Bronchial epithelial cell (primary cell): ENCODE measurements at places on chromosomes 7 and 10.
A peak's percentile ranks its signal among the peaks of the same experiment; 100 is the strongest.

DNA sequence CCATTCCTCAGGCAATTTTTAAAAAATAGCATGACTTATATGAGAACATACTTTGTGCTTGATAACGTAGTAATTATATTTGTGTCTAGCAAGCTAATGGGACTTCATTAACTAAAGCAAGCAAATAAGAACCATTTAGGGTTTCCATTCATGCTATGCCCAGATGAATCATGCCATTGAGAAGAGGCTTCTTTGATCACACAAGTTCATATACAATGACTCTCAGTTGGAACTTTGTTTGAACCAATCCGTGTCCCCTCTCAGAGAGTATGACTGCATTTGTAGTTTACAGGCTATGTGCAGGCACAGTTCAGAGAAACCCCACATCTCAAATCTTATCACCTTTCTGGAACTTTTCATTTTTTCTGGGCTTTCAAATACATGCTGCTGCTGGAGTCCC, 614.2 kb downstream of the KCNMA1 start:
- no peak for DNase-seq

GRCh38 chr7:84256571-84256971, 62.0 kb upstream of the SEMA3A start:
- no peak for DNase-seq

- DNase-seq, result no peak
Observed at GRCh38 chr10:84822931-84823630, 494.7 kb downstream of the CCSER2 start.

- DNase-seq, result peak; percentile 70
Observed at GRCh38 chr7:76108540-76109233, 60.8 kb downstream of the MDH2 start.

- no peak for DNase-seq
Observed at GRCh38 chr10:133364645-133365431, 7.0 kb upstream of the FUOM start.

DNA sequence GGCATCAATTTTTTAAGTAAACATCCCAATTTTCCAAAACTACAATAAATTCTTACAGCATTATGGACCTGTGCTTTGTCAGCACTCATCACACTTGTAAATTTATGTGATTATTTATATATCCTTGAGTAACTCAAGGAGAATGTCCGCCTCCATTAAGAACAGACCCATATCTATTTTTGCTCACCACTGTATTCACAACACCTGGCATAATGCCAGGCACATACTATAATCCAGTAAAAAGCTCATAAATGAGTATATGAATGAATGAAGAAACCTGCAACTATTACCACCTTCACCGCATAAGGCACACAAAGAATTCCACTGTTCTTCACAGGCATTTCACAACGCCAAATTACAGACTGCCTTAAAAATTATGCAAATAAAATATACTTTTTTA, 46.9 kb downstream of the MINDY3 start:
- no peak for DNase-seq

DNA sequence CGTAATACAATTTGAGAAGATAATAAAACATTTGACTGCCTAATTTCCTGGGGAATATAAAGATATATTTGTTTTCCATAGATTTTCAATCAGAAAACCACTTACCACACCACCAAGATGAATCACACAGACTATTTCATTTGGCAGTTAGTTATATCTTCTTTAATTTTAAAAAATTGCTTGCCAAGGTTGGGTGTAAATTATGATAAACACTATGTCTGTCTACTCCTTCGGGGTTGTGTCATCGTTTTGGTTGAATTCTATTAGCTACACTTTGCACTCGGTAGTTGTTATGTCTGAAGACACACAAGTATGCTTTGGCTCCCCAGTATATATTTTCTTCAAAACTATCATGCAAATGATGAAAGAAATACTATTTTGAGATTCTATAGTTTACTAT, 594.8 kb upstream of the SEMA3D start:
- no peak for DNase-seq

GRCh38 chr10:97336942-97337831, 2.7 kb upstream of the FRAT2 start:
- peak; percentile 72 for DNase-seq

DNA sequence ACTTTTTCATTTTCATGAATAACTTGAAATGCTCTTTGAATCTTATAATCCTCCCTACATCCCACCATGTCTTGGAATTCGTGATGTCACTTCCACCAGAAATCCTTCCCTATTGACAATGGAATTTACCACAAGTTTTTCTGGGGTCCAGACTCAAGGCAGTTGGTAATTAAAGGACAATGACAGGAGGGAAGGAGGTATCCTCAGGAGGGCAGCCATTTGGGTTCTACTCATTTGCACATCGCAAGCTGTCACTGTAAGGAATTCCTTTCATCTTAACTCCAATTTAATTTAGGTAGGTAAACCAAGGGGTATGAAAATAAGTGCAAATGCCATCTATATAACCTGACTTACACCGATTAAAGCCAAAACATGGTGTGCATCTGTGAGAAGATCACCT, 21.9 kb downstream of the LRRC17 start:
- DNase-seq, result no peak

GRCh38 chr10:133100706-133101415, 13.1 kb downstream of the ADGRA1 start:
- DNase-seq, result no peak

DNA sequence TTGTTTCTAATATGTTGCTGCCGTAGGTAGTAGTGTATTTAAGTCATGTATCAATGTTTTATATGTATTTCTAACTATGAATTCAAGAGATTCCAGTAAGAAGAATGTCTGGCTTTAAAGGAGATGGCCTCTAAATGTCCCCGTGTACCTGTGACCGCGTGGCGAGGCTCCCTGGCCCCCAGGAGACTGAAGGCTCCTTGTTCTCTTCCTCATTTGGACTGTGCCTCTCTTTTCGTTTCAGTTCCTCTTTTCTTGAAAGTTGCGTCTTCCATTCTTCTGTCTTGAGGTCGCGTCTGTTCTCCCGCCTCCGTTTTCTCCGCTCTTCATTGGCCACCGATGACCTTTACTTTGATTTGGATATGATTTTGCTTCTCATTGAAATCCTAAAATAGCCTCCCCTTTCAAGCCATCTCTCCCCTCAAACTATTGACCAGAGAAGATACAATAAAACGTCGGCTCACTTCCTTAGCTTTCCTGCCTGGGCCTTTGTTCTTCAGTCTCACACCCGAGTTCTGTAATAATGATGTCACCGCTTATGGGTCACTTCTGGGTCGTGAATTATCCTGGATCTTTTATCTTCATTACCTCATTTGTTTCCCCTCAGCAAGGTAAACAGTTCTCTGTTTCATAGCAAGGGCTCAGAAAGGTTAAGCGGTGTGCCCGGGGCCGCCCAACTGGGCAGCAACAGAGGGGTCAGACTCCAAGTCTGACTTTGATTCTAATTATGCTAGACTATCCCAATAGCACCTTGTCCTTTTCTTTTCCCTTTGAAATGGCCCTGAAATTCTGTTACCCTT, 28.7 kb downstream of the WIPI2 start:
- no peak for DNase-seq

GRCh38 chr10:69801094-69801433, 642 bp upstream of the COL13A1 start:
- DNase-seq, result peak; percentile 61

- DNase-seq, result no peak
Observed at GRCh38 chr7:27602766-27603165, 59.9 kb downstream of the HIBADH start.

GRCh38 chr7:400901-401485, 111.0 kb downstream of the FOXL3 start:
- DNase-seq, result no peak

DNA sequence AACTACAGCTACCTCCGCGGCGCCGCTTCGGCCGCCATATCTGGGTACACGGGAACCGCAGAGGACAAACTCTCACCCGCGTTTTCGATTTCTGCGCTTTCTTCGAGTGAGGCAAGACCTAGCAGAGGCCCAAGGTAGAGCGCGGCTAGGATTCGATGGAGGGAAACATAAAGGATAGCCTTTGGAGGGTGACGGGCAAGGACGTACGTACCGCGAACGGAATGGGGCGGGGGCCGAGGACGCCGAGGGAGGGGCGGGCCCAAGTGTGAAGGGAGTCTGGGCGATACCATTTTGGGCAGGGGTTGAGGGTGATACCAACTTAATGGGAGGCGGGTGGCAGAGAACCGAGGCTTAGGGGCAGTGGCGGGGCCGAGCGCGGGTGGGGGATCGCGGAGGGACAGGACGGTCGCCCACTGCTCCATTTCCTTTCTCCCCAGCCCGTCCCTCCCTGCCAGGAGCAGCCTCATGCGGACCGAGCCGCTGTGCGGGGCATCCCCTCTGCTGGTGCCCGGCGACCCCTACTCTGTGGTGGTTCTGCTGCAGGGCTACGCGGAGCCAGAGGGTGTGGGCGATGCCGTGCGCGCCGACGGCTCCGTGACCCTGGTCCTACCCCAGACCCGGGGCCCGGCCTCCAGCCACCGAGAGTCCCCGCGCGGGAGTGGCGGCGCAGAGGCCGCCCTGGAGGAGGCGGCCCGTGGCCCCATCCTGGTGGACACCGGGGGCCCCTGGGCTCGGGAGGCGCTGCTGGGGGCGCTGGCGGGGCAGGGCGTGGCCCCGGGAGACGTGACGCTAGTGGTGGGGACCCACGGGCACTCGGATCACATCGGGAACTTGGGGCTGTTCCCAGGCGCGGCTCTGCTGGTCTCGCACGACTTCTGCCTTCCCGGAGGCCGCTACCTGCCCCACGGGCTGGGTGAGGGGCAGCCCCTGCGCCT, at the start of gene MBLAC1:
TSS of gene MBLAC1 (plus strand) at position 37 of the 935 bp plus-strand sequence. CDS start at position 466, 429 bp downstream.
- DNase-seq, result peak; percentile 64

DNA sequence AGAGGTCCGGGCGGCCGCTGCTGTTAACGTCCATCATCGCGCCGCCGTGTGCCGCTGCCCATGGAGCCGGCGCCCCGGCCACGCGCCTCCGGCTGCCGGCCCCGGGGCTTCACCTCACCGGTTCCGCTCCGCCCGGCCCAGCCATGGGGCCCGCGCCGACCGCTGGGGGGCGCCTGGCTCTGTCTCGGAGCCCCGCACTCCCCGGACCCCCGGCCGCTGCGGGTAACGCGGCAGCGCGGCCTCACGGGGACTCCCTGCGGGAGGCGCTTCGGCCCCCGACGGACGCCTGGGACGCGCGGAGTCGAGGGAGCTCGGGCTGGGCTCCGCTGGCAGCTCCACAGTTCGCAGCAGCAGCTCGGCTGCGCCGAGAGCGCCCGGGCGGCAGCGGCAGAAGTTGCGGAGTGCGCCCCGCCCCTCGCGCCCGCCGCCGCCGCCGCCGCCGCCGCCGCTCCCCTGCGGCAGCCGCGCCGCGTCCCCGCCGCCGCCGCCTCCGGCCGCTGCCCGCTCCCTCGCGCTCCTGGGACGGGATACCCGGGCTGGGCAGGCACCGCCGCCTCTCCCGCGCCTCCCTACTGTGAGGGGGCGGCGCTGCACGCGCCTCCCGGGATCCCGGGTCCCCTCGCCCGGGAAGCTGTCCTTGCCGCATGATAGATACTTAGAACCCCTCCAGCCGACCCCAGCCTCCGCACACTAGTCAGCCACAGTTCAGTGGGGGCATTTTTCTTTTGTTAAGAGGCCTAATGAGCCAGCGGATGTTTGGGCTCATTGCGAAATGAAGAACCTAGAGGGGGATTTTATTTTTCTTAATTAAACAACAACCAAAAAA, at the start of gene HTR7:
TSS of gene HTR7 (minus strand) at position 405 of the 826 bp plus-strand sequence. CDS start at position 37, 368 bp downstream.
- no peak for DNase-seq

- DNase-seq, result no peak
Observed at GRCh38 chr7:92797284-92797683, 39.1 kb downstream of the CDK6 start.

DNA sequence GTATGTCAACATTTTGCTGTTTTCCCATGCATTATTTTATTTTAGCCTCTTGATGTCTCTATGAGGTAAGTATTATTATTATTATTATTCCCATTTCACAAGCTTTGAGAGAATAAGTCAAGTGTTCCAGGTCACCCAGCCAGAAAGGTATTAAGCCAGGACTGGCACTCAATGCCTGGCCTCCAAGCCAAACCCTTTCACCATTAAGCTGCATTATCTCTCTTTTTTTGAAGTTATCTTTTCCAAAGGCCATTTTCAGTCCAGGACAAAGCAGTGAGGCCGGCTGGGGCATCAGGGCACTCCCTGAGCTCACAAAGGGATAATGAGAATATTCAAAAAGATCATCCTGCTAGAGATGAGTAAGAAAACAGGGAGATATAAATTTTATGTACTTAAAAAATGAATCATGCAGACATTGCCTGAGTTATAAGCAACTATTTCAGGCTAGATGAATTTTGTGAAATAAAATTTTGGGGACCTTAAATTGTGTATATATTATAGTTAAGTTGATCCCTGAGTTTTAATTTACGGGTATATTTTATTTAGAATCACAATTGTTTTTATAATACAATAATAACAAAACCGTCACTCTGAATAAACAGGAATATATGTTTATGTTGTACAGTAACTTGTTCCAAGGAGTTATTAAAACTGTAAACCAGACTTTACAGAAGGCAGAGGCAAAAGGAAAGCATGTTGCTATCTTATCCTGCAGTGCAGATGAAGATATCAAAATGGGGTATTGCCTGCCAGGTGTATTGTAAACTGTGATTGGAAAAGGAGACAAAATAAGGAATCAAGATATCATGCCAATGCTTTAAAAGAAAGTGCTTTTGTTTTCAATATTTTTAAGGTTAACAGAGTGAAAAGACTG, 51.3 kb upstream of the CAV2 start:
- peak; percentile 36 for DNase-seq

GRCh38 chr10:69726850-69727249, 74.9 kb upstream of the COL13A1 start:
- no peak for DNase-seq

DNA sequence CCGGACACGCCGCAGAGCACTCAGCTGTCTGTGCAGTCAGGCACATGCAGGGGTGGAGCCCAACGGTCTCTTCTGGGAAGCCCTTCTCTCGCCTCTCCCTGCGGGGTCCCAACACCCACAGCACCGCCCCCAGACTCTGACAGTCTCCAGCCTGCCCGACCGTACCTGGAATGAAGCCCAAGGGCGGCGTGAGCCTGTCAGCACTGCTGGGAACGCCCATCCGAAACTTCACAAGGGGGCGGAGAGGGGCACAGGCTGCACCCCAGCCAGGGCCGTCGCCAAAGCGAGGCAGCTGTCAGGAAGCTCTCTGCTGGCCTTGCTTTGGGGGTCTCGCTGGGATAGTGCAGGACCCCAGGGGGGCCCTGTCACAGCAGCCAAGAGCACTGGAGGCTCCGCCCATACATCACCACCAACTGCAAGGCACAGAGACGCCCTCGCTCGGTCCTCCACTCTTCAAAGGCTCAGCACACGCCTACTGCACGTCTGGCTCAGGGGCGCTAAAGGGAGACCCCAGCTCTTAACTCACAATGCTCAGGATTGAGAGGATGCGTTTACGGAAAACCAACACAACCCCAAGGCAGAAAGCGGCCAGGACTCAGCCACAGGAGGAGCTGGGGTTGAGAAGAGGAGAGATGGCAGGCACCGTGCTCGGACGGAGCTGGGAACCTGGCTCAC, 30.9 kb downstream of the MAD1L1 start:
- DNase-seq, result no peak
